NCI-H1930 (cell line): ENCODE measurements at places on chromosomes 11 and 22.

GRCh38 chr11:545171-545570, 7.8 kb downstream of the LRRC56 start:
- no peak for DNase-seq

DNA sequence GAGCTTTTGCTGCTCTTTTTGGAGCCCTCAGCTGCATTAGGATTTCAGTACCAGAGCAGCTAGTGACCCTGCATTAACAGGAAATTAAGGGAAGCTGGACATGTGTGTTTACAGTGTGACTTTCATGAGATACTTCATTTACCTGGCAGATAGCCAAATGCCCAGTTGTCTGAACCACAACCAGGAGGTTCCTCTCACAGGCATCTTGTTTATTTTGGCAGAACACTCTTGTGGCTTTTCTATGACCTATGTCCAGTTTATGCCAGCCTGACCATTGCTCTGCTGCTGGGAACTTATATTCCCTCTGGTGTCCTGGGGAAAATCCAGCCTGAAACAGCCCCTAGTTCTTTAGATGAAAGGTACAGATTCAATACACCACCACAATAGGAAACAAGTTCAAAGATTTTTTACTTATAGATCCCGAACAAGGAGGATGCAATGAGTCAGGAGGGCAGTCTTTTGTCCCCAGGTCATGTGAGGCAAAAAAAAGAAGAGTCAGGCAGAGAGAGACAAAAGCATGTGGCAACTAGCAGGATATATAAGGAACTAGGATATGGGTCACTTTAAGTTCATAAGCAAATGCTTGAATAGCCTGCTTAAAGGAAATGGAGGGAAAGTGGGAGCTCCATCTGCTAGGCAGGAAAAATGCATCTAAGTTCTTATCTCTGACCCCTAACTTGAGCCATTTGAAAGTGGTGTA, 379.3 kb downstream of the INSC start:
- DNase-seq = no peak

GRCh38 chr11:12826441-12826840, 152.2 kb downstream of the TEAD1 start:
- DNase-seq = no peak

- no peak for DNase-seq
Observed at GRCh38 chr11:59187035-59187434, 15.1 kb downstream of the DTX4 start.

GRCh38 chr11:64643256-64643881, 52.3 kb downstream of the SLC22A12 start:
- peak; percentile 66 for DNase-seq

DNA sequence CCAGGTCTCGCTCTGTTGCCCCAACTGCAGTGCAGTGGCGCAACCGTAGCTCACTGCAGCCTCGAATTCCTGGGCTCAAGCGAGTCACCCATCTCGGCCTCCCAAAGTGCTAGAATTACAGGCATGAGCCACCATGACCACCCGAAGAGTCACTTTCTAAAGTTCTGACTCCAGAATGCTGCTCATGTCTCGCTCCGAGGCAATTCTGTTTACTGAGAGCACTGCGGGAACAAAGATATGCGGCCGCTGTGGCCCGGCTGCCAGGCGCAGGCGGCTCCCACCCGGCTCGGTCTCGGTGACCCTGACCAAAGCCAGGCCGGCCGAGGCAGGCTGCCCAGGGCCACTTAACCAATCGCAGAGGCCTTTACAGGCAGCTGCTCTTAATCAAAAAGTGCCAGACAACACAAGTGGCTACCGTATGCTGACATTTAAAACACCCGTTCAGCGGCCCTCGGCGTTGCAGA, 78.7 kb downstream of the PHF21B start:
- no peak for DNase-seq

DNA sequence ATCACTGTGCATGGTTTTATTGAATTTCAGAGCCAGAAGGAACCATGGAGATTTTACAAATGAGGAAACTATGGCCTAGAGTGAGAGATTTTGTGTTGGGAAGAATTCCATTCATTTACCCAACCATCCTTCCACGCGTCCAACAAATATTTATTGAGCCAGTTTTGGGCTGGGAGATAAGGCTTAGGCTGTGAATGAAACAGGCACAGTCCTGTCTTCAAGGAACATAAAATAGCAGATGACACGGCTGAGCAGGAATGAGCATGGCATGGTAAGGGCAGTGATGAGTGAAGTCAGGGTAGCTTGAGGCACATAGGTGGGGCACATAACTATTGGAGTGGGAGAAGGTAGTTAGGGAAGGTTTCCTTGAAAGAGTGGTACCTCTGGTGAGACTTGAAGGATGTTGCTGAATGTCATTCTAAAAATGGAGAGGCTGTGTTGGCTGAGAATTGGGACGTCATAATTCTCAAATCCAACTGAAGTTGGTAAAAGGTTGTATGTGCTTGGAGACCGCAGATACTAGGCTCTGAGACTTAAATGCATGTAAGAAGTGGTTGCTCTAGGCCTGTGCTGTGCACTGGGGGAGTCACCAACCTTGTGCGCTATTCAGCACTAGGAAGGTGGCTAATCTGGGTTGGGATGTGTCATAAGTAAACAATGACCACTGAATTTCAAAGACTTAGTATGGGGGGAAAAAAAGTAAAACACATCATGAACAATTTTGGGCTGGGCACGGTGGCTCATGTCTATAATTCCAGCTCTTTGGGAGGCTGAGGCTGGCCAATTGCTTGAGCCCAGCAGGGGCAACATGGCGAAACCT, 51.9 kb downstream of the TEAD1 start:
- DNase-seq = no peak
